Hair follicular keratinocyte (primary cell): ENCODE measurements at places on chromosomes 12 and 14. TPM values are rescaled to one million over a fixed set of nuclear protein-coding genes. Genes with fewer than 3 reads are reported as not detected.

Gene ASPG
- not detected in 2 replicates for total RNA-seq

Gene ETFBKMT
- total RNA-seq, result 0.57 and 0.86 TPM in 2 replicates

Gene NYNRIN
- 2.7 and 3.8 TPM in 2 replicates for total RNA-seq

Gene RERG
- not detected in 2 replicates for total RNA-seq

Gene LRRC10
- total RNA-seq, result not detected in 2 replicates

Gene RNU6-8
- total RNA-seq, result not detected in 2 replicates

Gene ACOT6
- total RNA-seq, result not detected in 2 replicates

Gene CFAP54
- 0.08 and 0.57 TPM in 2 replicates for total RNA-seq

Gene NID2
- total RNA-seq, result 0.23 and 1.6 TPM in 2 replicates

Gene AKAP5
- total RNA-seq, result under 0.01 TPM in 1 of 2 replicates, not detected in the other

Gene YEATS4
- total RNA-seq, result 39.5 and 49.9 TPM in 2 replicates

Gene GARIN6
- total RNA-seq, result not detected in 2 replicates

Gene HOXC10
- 11.3 and 11.4 TPM in 2 replicates for total RNA-seq

Gene SLC10A1
- not detected in 2 replicates for total RNA-seq

Gene IL22
- total RNA-seq, result not detected in 2 replicates
